ENCODE measurements at places on chromosomes 11 and 22. TPM values are rescaled to one million over a fixed set of nuclear protein-coding genes. Genes with fewer than 3 reads are reported as not detected.

GRCh38 chr11:44065841-44066731, at the start of gene ACCS:
TSS of gene ACCS (plus strand) at chr11:44066270. CDS start at chr11:44067628, 1,358 bp downstream.
- H3K4me1 ChIP-seq, result peaks cover 4% of the 10 kb centered on the region
- no peaks in the 10 kb centered on the region for H3K27me3 ChIP-seq
- DNase-seq, result peak; percentile 94
- peak within 1 kb of the TSS; percentile 82 for H3K27ac ChIP-seq

DNA sequence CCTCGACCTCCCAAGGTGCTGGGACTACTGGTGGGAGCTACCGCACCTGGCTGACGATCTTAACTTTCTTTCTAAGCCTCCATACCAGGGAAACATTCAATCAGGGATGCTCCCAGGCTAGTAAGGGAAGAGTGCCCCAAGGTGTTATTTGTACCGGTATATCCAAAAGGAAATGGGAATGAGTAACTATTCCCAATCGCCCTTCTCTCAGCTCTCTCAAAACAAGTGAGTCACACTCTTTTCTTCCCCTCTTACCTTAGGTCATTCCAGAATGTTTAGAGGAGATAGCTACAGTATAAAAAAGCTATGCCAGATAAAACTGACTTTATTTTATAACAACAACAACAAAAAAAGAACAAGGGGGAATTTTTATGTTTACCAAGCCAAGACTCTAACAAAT, 13.7 kb downstream of the DCDC1 start:
- H3K27me3 ChIP-seq, result no peaks in the 10 kb centered on the region
- H3K4me3 ChIP-seq, result no peak overlapping the region
- no peaks in the 10 kb centered on the region for H3K4me1 ChIP-seq
- no peak overlapping the region for H3K27ac ChIP-seq
- DNase-seq, result no peak
- H3K36me3 ChIP-seq, result no peaks in the 10 kb centered on the region

- H3K4me3 ChIP-seq, result no peak overlapping the region
- H3K27ac ChIP-seq, result no peak overlapping the region
- no peaks in the 10 kb centered on the region for H3K4me1 ChIP-seq
- DNase-seq, result no peak
- no peaks in the 10 kb centered on the region for H3K36me3 ChIP-seq
Observed at GRCh38 chr22:32904044-32904443, 102.5 kb downstream of the TIMP3 start.

DNA sequence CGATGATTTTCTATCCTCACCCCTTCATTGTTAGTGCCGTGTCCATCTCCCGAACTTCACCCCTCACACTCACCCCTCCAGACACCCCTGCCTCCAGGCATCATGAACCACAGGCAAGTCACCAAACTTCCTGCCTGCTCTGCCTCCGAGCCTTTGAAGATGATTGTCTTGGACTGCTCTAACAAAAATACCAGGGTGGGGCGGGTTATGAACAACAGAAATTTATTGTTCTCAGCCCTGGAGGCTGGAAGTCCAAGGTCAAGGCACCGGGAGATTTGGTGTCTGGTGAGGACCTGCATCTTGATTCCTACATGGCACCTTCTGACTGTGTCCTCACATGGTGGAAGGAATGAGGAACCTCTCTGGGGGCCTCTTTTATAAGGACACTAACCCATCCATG, 1508.3 kb downstream of the TBC1D22A start:
- no peaks in the 10 kb centered on the region for H3K4me1 ChIP-seq
- no peak overlapping the region for H3K4me3 ChIP-seq
- no peaks in the 10 kb centered on the region for H3K36me3 ChIP-seq
- DNase-seq, result no peak

DNA sequence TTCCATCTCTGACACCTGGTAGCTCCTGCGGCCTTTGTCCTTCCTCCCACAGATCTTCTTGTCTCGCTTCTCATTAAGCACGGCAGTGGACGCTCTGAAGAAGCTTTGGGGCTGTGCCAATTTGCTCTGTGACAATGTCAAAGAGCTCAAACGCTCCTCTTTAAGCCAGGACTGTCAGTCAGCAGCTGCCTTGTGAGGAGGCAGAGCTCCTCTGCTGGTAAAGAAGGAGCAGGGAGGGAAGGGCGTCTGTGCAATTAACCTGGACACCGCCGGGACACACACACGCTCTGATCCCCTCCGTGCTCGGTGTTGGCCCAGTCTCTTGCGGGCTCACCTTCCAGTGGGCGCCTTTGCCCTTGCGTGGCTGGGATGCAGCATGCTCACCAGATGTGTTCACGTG, 373.9 kb downstream of the BRD1 start:
- H3K27me3 ChIP-seq, result peaks cover 4% of the 10 kb centered on the region
- no peak overlapping the region for H3K4me3 ChIP-seq
- no peak for DNase-seq
- H3K36me3 ChIP-seq, result no peaks in the 10 kb centered on the region

DNA sequence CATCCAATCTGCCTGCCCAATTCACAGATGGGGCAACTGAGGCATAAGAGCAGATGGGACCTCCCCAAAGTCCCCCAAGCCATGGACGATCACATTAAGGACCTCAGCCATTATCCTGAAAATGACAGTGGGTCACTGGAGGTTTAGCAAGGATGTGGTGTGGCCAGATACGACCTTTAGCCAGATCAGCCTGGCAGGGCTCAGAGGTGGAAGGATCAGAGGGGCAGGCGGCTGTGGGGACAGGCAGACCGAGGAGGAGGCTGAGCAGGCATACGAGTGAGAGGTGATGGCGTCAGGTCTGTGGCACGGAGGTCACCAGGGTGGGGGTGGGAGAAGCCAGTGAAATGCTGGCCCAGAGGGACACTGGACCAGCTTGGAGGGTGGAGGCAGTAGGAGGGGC, 14.1 kb upstream of the TMPRSS6 start:
- no peaks in the 10 kb centered on the region for H3K27me3 ChIP-seq
- H3K36me3 ChIP-seq, result no peaks in the 10 kb centered on the region
- peaks cover 11% of the 10 kb centered on the region for H3K4me1 ChIP-seq
- no peak overlapping the region for H3K4me3 ChIP-seq

- no peak overlapping the region for H3K4me3 ChIP-seq
- H3K4me1 ChIP-seq, result peaks cover 18% of the 10 kb centered on the region
Observed at GRCh38 chr11:124945826-124946225, 8.2 kb upstream of the CCDC15 start.

The USP47 gene
- 56.5 TPM for total RNA-seq

The AQP11 gene
- 0.14 TPM for total RNA-seq

The PDE3B gene
- 9.8 TPM for total RNA-seq

The SMPD1 gene
- total RNA-seq, result 17.4 TPM
